NCI-H82 (cell line): ENCODE measurements at places on chromosomes 6 and 20.

DNA sequence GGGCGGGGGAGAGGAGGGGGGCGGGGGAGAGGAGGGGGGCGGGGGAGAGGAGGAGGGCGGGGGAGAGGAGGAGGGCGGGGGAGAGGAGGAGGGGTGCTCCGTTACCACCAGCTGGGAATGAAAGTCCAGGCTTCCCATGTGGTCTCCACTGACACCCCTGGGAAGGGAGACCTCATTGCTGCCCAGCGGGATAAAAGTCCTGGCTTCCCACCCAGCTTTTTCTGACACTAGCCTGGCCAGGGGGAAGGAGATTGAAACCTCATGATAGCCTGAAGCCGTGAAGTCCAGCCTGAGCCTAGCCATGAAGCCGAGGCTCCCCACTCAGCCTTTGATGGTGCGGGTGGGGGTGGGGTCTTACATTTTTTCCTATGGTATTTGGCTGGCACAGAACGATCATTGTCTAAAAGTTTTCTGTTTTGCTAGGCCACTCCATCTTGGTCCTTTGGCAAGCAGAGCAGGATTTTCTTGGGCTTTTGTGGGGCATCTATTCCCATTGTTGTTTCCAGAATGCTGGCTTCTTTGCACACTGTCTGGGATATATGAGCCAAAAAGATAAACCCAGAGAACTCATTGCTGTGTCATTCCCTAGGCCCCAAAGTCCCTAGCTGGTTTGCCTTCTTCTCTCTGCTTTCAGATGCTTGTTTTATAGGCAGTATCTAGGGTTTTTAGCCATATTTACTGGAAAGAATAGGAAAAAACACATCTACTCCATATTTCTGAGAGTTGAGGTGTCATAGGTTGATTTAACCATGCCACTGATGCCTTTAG is 67.9 kb upstream of the RNF24 start:
- DNase-seq, result no peak

DNA sequence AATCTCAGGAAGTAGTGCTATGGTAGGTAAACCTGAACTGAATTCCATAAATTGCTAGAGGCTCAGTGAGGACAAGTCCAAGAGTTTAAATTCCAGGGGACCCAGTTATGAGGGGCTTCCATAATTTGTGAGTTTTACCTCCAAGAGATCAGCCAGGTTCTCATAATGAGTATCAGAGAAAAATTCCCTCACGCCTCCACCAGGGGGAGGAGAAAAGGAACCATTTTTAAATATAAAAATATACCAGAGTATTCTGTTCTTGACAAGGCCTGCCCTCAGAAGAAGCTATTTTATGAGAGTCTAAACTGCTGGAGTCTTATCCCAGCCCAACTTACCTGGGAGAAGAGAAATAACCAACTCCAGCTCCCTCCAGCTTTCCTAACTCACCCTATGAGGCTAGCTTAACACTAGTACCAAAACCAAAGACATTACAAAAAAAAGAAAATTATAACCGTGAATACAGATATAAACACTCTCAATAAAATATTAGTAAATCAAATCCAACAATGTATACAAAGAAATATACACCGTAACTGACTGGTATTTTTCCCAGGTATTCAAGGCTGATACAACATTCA is 158.7 kb downstream of the TFAP2A start:
- DNase-seq, result peak; percentile 32

DNA sequence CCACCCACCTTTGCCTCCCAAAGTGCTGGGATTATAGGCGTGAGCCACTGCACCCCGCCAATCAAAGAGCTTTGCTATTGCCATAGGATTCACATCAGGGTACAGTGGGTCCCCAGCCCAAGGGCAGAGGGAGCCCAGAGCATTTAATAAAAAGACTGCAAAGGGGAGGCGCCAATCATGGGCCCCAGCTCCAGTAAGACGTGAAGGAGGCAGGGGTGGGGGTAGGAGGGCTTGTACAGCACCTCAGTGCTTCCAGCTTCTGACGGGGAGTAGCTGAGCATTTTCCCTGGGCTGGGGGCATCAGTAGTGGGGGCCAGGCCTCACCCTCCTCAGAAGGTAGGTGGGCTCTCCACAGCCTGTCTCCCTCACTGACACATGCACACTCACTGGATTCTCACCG is 1.5 kb downstream of the ADA start:
- no peak for DNase-seq

DNA sequence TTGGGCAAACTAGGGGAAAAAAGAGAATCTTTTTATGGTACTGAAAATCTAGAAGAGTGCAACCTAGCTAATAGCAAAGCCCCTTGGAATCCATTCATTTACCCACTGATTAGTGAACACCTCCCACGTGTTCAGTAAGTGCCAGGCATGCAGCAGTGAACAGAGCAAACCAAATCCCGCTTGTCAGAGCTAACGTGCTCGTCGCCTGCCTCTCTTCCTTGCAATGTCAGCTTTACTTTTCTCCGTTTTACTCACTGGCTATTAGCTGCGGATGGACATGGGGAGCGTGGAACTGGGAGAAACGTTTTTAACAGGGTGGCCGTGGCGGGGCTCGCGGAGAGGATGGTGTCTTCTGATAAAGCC is 120.4 kb downstream of the SYNDIG1 start:
- peak; percentile 44 for DNase-seq

DNA sequence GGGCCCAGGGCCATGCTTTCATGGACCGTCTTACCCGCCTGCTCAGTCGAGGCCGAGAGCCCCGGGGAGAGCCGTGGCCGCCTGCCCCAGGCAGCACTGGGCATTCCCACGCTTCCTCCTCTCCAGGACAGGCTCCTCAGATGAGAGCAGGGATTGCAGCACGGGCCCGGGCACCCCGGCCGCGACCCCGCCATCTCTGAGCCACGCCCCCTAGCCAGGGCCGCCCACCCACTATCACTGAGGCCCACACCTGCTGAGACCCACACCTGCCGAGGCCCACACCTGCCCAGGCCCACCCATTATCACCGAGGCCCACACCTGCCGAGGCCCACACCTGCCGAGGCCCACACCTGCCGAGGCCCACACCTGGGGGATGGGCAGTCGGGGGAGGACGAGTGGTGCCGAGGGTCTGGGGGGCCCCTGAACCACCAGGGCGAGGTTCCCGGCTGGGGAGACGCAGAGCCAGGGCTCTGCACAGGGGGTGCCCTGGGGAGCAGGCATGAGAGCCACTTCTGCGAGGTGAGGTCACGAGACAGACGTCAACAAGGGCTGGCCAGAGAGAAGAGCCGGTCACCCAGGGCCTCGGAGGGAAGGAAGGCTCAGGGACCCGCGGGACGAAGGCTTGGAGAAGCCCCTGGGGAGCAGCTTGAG is 235.6 kb downstream of the ERMARD start:
- DNase-seq, result no peak

- no peak for DNase-seq
Measured at GRCh38 chr6:24922170-24922569, 13.6 kb downstream of the RIPOR2 start.

- no peak for DNase-seq
Measured at GRCh38 chr6:37785663-37786270, 33.8 kb upstream of the ZFAND3 start.

- DNase-seq, result no peak
Measured at GRCh38 chr6:93124006-93124632, 295.2 kb downstream of the EPHA7 start.

DNA sequence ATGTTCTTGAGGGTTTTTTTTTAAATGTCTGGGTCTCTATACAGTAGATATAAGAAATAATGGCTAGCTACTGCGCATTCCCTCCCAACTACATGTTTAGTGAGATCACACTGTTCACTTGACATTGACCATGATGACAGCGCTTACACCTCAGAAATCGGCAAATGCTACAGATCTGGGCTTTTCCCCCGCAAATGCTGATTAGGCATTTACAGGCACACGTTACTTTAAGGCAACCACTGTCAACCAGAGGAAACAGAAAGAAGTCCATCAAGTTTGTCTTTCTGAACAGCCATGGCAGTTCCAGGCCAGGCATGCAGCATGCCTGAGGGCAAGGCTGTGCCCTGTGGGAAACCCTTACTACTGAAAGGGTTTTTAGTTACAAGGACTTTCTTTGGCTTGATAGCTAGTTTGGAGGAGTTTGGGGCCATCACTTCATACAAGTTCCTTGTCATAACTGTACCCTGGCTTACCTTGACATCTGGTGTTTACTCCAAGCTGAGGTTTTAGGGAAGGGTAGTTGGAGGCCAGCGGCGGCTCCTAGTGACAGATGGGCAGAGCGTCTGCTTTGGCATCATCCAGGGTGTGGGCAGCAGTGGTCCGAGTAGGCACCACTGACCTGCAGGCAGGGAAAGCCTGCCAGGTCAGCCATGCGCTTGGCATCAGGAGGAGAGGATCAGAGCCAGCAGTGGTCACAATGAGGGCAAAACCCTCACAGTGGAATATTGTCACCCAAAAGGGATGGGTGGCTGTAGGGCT is 43.0 kb downstream of the CFAP61 start:
- DNase-seq, result peak; percentile 75

- peak; percentile 58 for DNase-seq
Measured at GRCh38 chr6:40276141-40276540, 311.0 kb downstream of the LRFN2 start.

DNA sequence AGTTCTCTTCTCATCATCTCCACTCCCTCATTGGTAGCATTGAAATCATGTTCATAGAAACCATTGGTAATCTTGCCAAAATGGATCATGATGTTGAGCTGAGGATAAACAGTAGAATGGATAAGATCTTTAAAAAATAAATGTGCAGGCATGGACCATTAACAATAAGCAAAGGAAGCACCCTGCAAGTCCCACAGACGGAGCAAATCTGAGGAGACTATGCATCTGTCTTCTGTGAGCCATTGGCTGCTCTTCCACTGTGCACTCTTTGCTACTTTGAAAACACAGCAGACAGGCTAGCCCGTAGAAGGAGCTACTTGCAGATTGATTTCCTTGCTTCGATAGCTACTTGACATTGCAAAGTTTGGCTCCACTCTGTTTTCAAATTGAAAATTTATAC is 535.0 kb downstream of the PKHD1 start:
- DNase-seq, result peak; percentile 22

GRCh38 chr20:865440-865839 is 31.9 kb downstream of the FAM110A start:
- DNase-seq, result no peak

DNA sequence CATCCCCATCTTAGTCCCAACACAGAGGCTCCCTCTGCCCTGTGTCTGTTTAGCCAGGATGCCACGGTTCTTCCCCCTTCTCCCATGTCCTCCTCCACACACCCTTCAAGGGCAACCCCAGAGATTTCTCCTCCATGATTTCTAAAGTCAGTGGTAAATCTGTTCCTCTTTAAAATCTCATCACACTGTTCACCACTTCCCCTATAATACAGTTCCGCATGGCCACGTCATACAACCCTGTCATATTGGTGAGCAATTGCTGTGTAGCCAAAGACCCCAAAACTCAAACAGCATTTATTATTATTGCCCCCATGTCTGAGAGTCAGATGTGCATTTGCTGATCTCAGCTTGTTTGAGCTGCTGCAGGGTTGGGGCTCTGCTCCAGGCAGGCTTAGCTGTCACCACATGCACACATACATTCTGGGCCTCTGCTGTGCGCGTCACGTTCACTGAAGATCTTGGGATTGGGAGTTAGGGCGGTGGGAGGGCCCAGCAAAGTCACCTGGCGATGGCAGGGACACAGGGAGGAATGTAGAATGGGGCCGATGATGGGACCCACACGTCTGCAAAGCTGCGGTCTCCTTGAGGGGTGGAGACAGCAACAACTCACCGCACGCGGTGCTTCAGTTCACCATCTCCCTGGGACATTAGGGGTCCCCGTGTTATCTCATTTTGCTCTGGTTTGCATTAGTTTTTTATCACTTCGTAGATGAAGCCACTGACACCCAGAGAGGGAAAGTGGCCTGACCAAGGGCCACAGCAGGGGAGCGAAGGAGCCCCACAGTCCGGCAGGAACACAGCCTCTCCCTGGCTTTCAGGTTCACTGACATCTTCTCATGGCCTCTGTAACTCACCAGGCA is 36.9 kb upstream of the CD93 start:
- DNase-seq, result no peak

- DNase-seq, result no peak
Measured at GRCh38 chr20:50130356-50130723, 17.4 kb upstream of the UBE2V1 start.

DNA sequence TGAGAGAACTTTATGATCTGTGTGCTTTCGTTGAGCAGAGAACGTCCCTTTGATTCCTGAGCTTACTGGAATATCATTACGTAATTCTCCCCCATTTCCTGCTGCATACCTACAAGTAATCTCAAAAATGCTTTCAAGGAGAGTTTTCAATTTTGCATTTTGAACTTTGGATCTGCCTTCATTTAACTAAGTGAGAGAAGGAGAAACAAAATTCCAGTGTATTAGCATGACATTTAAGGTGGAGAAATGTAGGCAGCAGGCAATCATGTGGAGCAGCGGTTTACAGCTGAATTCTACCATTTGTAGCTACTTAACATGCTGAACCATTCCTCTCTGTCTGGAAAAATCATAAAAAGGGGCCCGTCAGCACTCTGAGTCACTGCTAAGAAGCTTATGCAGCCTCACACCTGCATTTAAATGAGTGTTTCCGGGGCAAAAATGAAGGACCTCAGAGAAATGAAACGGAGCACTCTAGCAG is 451.5 kb downstream of the PLCB1 start:
- no peak for DNase-seq

DNA sequence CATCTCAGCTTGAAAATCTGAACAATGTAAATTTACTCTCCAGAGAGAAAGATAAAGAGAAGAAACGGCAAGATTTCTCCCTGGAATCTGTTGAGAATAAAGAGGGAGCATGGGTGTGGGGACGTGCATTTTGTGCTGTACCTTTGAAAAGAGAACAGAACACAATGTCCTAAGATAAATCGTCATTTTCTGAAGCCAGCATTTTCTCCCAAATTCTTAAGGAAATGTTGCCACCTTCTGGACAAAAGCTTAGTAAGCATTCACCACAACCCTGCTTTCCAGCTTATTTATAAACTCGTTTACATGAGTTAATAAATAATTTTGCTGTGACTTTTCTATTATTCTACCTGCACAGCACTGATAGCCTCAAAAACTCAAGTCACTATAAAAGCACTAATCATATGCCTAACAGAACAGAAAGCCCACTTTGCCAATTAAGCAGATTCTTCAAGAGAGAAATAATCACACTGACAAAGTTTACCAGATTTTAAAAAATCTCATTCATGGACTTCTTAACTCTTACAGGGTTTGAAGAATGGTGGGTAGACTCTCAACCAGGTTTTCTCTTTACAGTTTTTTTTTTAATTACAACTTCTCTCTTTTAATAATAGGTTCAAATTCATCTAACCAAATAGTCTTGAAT is 155.8 kb downstream of the MBOAT1 start:
- peak; percentile 82 for DNase-seq

GRCh38 chr20:10135438-10135837 is 83.2 kb upstream of the SNAP25 start:
- no peak for DNase-seq

GRCh38 chr20:13101276-13101675 is 92.5 kb downstream of the SPTLC3 start:
- DNase-seq, result no peak

GRCh38 chr6:4852938-4853337 is 76.7 kb downstream of the CDYL start:
- DNase-seq, result no peak
